ENCODE measurements at places on chromosomes 16 and 17. TPM values are rescaled to one million over a fixed set of nuclear protein-coding genes. Genes with fewer than 3 reads are reported as not detected.

Gene CCR7
- 1.0 TPM for total RNA-seq

Gene AP2B1
- total RNA-seq, result 88.5 TPM

Gene MYO15B
- total RNA-seq, result 86.6 TPM

Gene PDF
- total RNA-seq, result 19.7 TPM

Gene CLEC18A
- total RNA-seq, result 0.80 TPM

Gene SHCBP1
- total RNA-seq, result 0.44 TPM

Gene LPO
- 0.29 TPM for total RNA-seq

Gene BRIP1
- 1.0 TPM for total RNA-seq

Gene ZACN
- total RNA-seq, result not detected

Gene COPS3
- 61.3 TPM for total RNA-seq

Gene C17orf50
- total RNA-seq, result not detected

Gene SLC5A11
- total RNA-seq, result 0.66 TPM
